NCI-H1417 (cell line): ENCODE measurements at places on chromosomes 7 and 10.

DNA sequence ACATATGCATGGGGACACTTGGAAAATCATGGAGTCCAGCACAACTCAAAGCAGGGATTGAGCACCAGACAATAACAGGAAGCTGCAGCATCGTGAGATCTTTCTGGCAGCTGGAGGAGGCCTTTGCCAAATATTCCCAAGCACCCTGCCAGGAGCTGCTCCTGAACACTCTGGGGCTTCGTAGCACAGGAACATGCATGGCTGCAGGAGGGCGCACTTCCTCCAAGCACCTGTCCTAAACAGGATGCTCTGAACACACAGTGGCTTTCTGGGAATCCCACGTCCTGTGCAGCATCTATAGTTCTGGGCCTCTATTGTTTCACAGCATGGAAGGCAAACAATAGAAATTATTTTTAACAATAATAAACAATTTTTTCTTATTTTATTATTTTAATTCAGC lies 4.1 kb downstream of the ABLIM1 start:
- no peak for DNase-seq

DNA sequence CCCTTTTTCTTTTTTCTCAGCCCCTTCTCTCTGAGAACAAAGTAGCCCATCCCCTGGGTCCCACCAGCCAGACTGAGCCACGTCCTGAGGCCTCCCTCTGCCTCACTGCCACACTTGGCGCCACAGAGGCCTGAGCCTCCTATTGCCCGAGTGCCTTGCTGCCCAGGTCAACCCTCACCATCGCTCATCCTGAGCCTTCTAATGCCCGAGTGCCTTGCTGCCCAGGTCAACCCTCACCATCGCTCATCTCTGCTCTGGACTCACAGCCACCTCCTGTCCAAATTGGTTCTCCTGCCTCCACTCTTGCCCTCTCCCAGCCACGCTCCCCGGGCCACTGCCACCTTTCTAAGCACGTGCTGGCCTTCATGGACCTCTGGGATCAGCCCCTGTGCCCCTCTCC lies 53.2 kb upstream of the SMNDC1 start:
- no peak for DNase-seq

- no peak for DNase-seq
These were observed 14.4 kb upstream of the UNC5B start for GRCh38 chr10:71197955-71198354.

- DNase-seq = no peak
These were observed 19.5 kb upstream of the GALNT17 start for GRCh38 chr7:71112436-71112835.

GRCh38 chr7:31043051-31043471 lies 9.0 kb upstream of the ADCYAP1R1 start:
- DNase-seq = peak; percentile 66

DNA sequence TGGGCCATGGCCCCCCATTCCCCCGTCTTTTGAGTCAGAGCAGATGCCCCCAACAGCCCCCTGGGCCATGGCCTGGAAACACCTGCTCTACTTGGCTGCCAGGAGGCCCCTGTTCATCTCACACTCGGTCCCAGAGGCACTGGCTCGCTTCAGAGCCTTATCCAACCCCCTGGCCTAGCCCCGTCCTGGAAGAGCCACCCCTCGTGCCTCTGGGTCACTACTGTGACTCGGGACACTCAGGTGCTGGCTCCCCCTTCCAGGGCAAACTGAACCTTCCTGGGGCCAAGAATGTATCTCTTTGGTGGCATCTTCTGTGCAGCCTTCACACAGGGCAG lies 7.0 kb downstream of the POLR2J start:
- DNase-seq = no peak

DNA sequence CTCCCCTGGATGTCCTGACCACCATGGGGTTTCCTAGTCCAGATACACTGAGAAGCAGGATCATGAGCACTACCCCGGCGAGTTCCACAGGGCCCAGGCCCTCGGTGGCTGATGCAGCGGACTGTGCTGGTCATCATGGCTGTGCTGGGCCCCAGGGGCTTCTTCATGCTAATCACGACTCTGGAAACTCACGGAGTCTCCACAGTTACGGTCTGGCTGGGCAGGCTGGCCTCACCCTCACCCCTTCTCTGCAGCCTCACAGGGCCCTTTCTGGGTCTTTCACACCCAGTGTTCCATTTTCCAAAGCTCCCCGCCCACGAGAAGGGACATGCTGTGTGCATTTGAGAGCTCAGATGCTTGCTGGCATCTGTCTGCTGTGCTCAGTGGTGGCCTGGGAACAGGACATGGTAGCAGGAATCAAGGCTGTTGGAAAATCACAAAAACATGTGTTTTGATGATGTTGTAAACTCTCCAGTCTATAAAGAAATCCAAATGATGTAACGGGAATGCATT lies 119.0 kb downstream of the PTPN20 start:
- no peak for DNase-seq

DNA sequence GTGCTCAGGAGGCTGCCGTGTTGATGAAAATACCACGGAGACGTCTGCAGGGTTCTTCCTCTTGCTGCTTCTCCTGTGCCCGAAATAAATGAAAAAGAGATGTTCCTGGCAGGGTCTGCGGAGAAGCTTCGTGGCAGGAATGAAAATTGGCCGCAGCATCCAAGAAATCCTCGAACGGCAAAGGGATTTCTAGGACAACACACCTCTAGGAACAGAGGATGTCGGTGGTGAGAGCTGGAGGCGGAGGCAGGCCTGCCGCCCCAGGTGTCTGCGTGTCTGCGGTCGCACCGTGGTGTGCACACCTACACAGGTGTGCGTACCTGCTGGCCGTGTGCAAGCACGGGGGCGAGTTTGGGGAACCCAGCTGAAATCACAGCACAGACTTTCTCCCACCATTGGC lies 43.4 kb downstream of the TMEM130 start:
- no peak for DNase-seq

DNA sequence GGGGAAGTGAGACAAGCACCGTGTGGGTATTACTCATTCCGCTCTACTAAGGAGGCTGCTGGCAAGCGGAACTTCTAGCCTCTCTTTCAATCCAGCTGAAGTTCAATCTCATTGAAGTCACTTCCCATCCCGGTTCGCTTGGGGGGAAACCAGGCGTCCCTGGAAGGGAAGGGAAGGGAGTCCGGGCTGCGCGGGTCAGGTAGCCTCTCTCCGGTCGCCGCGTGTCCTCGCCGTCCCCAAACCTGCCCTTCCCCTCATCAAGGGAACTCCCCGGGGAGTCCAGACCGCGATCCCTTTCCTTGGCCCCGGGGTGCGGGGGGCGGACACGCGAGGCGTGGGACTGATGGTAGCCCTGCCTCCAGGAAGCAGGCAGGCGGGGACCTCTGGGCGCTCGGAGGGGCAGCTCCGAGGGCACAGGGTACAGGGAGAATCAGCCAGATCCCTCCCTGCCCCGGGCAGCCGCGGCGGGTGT lies 598 bp upstream of the ZEB1 start:
- DNase-seq = peak; percentile 79

- no peak for DNase-seq
These were observed 3.7 kb upstream of the PRKAR1B start for GRCh38 chr7:730501-731439.

- no peak for DNase-seq
These were observed 942.2 kb downstream of the REEP3 start for GRCh38 chr10:64463406-64463805.

GRCh38 chr10:48945441-48946130 lies 5.9 kb upstream of the LRRC18 start:
- no peak for DNase-seq

DNA sequence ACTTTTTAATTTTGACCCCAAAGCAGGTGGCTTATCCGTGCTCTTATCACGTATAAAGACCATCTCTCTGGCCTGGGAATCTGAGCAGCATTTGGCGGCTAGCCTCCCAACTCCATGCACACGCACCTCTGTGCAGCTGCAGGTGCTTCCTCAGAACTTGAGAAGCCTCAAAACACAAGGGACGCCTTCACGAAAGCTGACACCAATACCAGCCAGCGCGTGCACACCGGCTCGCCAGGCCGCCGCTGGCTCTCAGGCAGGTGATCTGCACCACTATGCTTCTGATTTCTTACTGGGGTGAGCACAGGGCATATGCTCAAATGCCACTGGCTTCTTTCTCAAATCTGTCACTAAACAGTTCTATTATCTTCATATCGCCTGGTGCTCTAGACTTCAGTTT lies 145.0 kb downstream of the PARD3 start:
- peak; percentile 74 for DNase-seq

DNA sequence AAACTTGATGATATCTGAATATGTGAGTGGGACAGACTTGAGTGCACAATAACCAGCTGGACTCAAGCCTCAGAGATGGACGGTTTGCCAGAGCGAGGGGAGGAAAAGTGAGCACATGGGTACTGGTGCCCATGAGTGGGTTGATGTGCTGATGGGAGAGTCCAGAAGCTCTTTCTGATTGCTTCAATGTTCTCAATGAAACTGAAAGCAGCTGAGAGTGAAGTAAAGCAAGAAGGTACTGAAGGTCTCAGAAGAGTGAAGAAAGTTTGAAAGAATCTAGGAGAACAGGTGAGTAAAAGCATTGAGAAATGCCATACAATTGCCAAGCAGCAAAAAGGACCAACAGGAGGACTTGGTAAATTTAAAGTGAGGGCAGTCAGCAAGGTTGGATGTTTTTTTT lies 28.6 kb downstream of the CTTNBP2 start:
- no peak for DNase-seq

GRCh38 chr10:90960355-90960814 lies 39.5 kb upstream of the ANKRD1 start:
- DNase-seq = no peak

DNA sequence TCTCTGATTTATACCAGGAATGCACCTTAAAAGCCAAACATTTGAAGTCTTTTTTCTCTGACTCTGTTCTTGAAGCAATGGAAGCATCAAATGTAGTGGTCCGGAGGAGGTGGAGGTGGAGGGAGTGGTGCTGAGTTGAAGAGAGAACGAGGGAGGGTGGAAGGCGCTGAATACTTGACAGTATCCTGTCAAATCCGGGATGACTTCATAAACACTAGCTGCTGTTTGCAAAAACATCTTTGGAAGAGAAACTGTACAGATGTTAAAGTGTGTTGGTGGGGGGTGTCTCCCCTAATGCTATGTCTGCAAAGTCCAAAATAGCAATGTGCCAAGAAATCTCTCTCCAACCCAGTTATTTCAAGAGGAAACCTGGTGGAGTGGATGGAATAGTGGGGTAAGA lies 328.5 kb upstream of the AUTS2 start:
- no peak for DNase-seq

DNA sequence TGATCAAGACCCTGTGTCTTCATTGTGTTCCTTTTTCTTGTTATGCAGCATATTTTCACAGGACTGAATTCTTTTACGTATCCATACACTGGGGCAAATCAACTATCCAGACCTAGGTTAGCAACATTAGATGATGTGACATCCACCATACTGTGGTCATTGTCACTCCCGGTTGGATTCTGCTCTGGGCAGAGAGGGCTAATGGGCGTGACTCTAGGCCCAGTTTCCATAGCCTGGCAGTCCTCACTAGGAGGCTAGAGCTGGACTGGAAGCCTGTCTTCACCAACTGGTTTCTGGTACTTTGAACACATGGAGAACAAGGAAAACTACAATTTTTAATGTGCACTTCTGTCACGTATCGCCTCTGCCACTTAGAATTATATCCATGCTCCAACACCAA lies 25.2 kb downstream of the AKR1E2 start:
- DNase-seq = no peak

- no peak for DNase-seq
These were observed 3.8 kb downstream of the GLI3 start for GRCh38 chr7:42233171-42233570.

DNA sequence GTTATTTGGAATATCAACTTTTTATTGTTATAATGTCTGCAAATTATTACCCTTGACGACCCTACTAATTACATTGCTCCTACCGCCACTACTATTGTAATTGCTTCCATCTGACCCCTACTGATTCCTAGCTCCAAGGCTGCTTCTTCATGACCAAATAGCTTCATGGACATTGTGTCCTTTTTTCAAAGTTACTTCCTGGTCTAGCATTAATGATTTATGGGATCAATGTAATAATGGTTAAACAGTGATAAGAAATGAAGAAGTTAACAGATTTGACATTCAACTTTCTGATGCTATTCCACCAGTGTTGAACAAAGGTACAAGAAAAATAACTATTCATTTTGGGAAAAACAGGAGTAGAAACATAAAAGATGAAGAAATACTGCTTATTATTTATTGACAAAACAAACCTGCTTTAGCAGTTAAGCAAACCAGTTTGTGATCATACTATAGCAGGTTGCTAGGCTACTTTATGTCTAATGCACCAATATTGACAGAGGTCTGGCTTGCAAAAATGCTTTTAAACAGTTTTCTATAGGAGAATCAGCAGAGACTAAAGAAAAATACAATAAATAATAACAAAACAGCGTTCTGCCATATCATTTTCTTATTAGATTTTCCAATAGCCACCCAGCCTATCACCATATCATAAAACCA lies 125.8 kb downstream of the PCLO start:
- DNase-seq = peak; percentile 18

DNA sequence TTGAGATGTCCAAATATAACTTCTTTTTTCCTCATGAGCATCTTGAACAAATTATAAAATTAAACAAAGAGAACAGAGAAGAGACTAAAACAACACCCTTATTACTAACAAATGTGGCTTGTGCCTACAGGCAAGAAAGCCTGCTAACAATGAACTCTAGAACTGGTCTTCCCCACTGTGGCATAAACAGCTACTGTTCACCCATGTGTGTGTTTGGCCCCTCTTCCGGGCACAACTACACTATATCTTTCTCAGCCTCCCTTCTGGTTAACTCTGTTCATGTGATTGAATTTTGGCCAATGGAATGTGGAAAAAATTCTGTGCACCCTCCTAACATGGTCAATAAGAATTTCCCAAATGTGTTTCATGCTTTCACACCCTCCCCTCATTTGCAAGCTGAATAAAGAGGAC lies 117.0 kb downstream of the KBTBD2 start:
- no peak for DNase-seq

DNA sequence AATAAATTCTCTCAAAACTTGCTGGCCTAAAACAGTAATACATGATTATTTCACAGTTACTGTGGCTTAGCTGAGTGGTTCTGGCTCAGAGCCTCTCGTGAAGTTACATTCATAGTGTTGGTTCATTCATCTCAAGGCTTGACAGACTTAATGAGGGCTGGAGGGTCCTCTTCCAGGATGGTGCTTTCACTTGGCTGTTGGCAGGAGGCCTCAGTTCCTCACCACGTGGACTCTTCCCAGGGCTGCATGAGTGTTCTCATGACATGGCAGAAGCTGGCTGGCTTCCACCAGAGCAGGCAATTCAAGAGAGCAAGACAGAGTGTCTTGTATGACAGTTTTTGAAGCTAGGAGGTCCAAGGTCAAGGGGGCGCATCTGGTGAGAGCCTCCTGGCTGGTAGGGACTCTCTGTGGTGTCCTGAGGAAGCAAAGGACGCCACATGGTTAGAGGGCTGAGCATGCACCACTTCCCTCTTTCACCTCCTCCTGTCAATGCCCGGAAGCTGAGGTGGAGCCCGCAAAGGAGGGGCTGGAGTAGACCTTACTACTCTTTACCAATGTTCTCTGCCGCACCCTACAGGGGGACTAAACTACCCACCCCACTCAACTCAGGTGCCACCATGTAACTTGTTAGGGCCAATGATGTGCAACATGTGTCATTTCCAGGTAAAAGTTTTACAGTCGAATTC lies 58.2 kb upstream of the YAE1 start:
- no peak for DNase-seq
